Activated CD4-positive, alpha-beta memory T cell treated with anti-CD3 and anti-CD28 coated beads for 36 hours (primary cell): ENCODE measurements at places on chromosomes 7 and 10. TPM values are rescaled to one million over a fixed set of nuclear protein-coding genes. Genes with fewer than 3 reads are reported as not detected.

DNA sequence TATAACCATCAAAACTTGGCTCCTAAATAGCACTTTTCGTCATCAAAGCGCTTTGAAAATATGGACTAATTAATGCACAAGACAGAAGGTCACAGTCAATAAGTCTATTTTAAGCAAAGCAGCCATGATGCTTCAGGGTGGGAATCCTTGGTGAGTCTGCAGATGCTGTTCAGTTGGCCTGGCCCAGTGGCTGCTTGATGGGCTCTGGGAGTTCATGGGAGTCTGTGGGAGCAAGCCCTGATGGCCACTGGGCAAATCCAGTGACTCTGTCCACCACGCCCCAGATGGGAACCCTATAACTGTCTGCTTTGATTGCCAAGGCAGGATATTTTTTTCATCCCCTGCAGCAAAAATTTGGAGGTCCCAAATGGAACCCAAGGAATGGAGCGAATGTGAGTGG lies 95.7 kb upstream of the CTBP2 start:
- H3K36me3 ChIP-seq: no peaks in the 10 kb centered on the region
- H3K27ac ChIP-seq: no peak overlapping the region
- DNase-seq: no peak
- peaks cover 2% of the 10 kb centered on the region for H3K27me3 ChIP-seq

- no peak overlapping the region for H3K27ac ChIP-seq
- H3K4me1 ChIP-seq: no peaks in the 10 kb centered on the region
- no peak for DNase-seq
- no peak overlapping the region for H3K4me3 ChIP-seq
- H3K27me3 ChIP-seq: no peaks in the 10 kb centered on the region
Observed at GRCh38 chr7:79622781-79623180, 169.3 kb upstream of the MAGI2 start.

DNA sequence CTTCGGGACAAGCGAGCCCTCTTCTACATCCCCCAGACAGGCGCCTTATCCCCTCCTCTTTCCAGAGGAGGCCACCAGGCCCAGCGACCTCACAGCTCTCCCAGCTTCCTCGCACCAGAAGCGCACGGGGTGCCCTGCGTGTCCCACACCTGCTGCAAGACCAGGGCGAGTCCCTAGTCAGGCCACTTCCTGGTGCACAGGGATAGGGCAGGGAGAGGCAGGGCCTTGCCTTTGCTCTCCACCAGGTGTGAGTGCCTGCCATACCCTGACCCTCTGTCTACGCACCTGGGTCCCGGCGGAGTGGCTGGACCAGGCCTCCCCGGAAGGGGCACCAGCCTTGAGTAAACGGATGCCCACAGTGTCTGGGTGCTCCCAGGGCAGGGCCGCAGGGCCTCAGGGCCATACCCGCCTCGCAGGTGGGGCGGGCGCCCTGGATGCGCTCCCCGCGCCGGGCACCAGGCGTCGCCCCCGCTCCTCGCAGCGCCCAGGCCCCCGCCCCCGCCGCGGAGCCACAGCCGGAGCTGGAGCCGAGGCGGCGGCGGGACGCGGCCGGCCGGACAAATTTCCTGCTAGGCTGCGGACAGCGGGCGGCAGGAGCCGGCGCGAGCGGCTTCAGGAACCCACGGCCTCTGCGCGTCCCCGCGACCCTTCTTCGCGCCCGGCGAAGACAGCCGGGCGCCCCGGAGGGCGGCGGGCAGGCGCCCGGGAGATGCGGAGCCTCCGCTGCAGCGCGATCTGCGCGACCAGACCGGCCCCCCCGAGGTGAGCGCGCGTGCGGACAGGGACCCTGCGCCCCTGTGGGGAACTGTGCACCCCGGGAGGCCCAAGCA lies at the start of gene PTPRE:
TSS of gene PTPRE (plus strand) at position 556 of the 830 bp plus-strand sequence. CDS start 133,779 bp downstream, outside the sequence.
- H3K36me3 ChIP-seq: no peaks in the 10 kb centered on the region
- H3K27ac ChIP-seq: no peak within 1 kb of the TSS
- H3K4me1 ChIP-seq: no peaks in the 10 kb centered on the region
- peak; percentile 78 for DNase-seq
- H3K4me3 ChIP-seq: peak within 1 kb of the TSS; percentile 25
- H3K27me3 ChIP-seq: peaks cover 27% of the 10 kb centered on the region

DNA sequence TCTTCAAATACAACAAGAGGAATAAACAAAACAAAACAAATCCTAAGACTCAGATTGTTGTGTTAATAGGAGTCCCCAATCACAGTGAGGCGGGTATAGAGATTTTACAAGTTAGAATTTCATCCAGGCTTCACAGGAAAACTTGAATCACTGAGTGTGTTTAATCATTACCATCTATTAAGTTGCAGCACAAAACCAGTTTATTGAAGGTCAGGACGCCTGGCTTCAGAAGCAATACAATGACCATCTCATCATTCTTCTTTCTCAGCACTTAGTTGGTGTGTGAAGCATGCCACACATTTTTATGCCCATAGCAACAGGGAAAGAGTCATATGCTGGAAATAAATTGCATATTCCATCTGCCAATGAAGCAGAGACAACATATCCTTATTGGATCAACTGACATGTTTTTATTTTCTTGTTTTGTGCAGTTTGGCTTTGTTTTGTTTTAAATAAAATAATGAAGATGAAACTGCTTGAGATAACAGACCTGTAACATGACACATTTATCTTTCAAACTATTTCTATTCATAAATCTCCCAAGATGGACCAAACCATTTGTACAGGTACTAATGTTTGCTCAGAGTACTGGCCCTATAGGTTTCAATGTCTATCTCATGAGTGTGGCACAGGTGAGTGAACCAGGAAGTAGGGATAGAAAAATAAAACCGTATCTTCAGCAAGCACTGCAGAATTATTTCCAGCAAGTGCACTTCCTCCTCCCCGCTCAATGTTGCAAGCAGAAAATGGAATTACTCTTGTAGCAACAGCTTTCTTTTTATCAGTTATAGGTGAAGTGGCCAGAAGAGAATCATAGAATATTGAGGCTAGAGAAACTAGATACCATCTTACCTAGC lies 40.4 kb downstream of the TAC1 start:
- no peak overlapping the region for H3K27ac ChIP-seq
- no peak for DNase-seq
- H3K27me3 ChIP-seq: peaks cover 4% of the 10 kb centered on the region
- H3K4me1 ChIP-seq: no peaks in the 10 kb centered on the region
- no peaks in the 10 kb centered on the region for H3K36me3 ChIP-seq

GRCh38 chr7:69739931-69740431 lies 141.7 kb downstream of the AUTS2 start:
- H3K4me1 ChIP-seq: peaks cover 10% of the 10 kb centered on the region
- H3K27ac ChIP-seq: no peak overlapping the region
- H3K36me3 ChIP-seq: no peaks in the 10 kb centered on the region
- H3K4me3 ChIP-seq: no peak overlapping the region
- DNase-seq: no peak

GRCh38 chr10:12243864-12244620 lies 48.1 kb downstream of the CDC123 start:
- H3K27ac ChIP-seq: peak overlapping the region; percentile 43
- DNase-seq: no peak
- H3K36me3 ChIP-seq: peaks cover 40% of the 10 kb centered on the region
- peaks cover 31% of the 10 kb centered on the region for H3K4me1 ChIP-seq
- H3K4me3 ChIP-seq: no peak overlapping the region
- no peaks in the 10 kb centered on the region for H3K27me3 ChIP-seq

- H3K4me1 ChIP-seq: peaks cover 16% of the 10 kb centered on the region
- peak within 1 kb of the TSS; percentile 73 for H3K4me3 ChIP-seq
- no peaks in the 10 kb centered on the region for H3K36me3 ChIP-seq
- peaks cover 73% of the 10 kb centered on the region for H3K27me3 ChIP-seq
- H3K27ac ChIP-seq: no peak within 1 kb of the TSS
Observed at GRCh38 chr10:11017570-11018431, at the start of gene CELF2. CELF2 (plus strand) TSS chr10:11017872; CDS start chr10:11018090, 218 bp downstream.

DNA sequence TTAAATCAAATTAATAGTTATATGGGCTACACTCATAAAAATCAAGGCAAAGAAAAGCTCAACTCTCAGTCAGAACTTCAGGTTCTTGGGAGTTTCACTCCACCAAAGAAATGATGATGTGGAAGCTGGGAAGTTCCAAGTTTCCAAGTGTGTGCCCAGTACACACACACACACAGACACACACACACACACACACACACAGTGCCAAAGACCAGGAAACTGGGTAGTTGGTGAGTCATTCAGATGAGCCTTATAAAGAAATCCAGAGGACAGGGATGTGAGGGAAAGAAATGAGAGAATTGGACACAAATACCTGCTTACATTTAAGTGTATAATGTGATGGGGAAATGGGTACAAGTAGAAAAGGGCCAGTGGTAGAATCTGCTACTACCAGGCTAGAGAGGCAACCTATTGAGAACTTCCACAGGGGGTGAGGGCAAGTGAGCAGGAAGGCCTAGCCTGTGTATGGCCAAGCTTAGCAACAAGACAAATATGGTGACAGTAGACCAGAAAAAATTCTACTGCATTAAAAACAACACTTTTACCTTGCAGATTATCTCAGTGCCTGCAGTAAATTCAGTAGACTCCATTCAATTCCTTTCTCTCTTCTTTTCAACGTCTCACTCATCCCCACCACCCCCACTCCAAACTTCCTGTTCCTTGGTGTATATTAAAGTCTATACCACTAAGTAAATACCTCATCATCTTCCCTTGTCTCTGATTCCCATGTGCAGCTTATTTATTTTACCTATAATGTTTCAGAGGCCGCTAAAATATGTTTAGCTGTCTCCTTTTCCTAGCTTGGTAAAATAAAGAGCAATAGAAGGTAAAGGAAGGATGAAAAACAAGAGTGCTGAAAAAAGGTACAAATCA lies 95.0 kb downstream of the CABCOCO1 start:
- no peak overlapping the region for H3K27ac ChIP-seq
- H3K27me3 ChIP-seq: no peaks in the 10 kb centered on the region
- H3K36me3 ChIP-seq: no peaks in the 10 kb centered on the region
- H3K4me3 ChIP-seq: no peak overlapping the region
- peaks cover 9% of the 10 kb centered on the region for H3K4me1 ChIP-seq
- no peak for DNase-seq

GRCh38 chr10:50346942-50347341 lies 95.6 kb upstream of the ASAH2 start:
- H3K4me3 ChIP-seq: no peak overlapping the region
- DNase-seq: no peak
- H3K36me3 ChIP-seq: peaks cover 38% of the 10 kb centered on the region
- H3K27ac ChIP-seq: no peak overlapping the region

- H3K4me1 ChIP-seq: peaks cover 28% of the 10 kb centered on the region
- no peaks in the 10 kb centered on the region for H3K36me3 ChIP-seq
Observed at GRCh38 chr10:24449321-24449740, 240.4 kb downstream of the KIAA1217 start.

GRCh38 chr7:66013938-66014337 lies 31.9 kb upstream of the GUSB start:
- peaks cover 7% of the 10 kb centered on the region for H3K27me3 ChIP-seq
- no peak for DNase-seq
- H3K4me1 ChIP-seq: no peaks in the 10 kb centered on the region
- no peaks in the 10 kb centered on the region for H3K36me3 ChIP-seq
- H3K27ac ChIP-seq: no peak overlapping the region
- H3K4me3 ChIP-seq: no peak overlapping the region

GRCh38 chr10:28293236-28294168 lies 9.4 kb downstream of the MPP7 start:
- no peaks in the 10 kb centered on the region for H3K27me3 ChIP-seq

GRCh38 chr10:124349996-124350280 lies 68.8 kb downstream of the OAT start:
- no peaks in the 10 kb centered on the region for H3K27me3 ChIP-seq
- no peak overlapping the region for H3K27ac ChIP-seq
- H3K36me3 ChIP-seq: no peaks in the 10 kb centered on the region
- H3K4me1 ChIP-seq: peaks cover 7% of the 10 kb centered on the region
- no peak for DNase-seq

- peak overlapping the region; percentile 76 for H3K4me3 ChIP-seq
- no peaks in the 10 kb centered on the region for H3K27me3 ChIP-seq
- H3K36me3 ChIP-seq: peaks cover 6% of the 10 kb centered on the region
- peak overlapping the region; percentile 91 for H3K27ac ChIP-seq
- H3K4me1 ChIP-seq: peaks cover 51% of the 10 kb centered on the region
Observed at GRCh38 chr10:79241990-79242619, 105.2 kb upstream of the PPIF start.

DNA sequence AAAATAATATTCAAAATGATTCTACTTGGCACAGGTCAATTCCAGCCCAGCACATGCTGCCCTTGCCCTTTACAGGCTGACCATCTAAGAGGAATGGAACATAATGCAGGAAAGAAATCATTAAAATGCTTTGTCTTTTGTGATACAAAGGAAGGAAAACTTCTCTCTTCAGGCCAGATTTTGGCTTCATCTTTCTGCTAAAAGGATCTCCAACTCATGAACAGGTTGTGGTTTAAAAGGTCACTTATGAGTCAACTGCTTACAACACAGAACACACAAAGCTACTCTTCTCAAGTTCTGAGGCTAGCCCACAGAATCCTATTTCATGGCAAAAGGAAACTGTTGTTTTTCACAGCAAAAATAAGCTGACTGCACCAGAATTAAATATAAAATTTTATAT lies 197.1 kb downstream of the DOCK4 start:
- no peaks in the 10 kb centered on the region for H3K36me3 ChIP-seq
- H3K4me3 ChIP-seq: no peak overlapping the region
- no peak overlapping the region for H3K27ac ChIP-seq
- H3K27me3 ChIP-seq: no peaks in the 10 kb centered on the region

GRCh38 chr10:94292434-94293090 lies 70.2 kb downstream of the NOC3L start:
- H3K27ac ChIP-seq: no peak overlapping the region
- DNase-seq: no peak
- H3K27me3 ChIP-seq: peaks cover 33% of the 10 kb centered on the region
- H3K4me3 ChIP-seq: no peak overlapping the region
- no peaks in the 10 kb centered on the region for H3K36me3 ChIP-seq
- H3K4me1 ChIP-seq: no peaks in the 10 kb centered on the region

GRCh38 chr10:132850246-132850645 lies 64.3 kb upstream of the NKX6-2 start:
- peaks cover 5% of the 10 kb centered on the region for H3K27me3 ChIP-seq
- H3K4me1 ChIP-seq: peaks cover 7% of the 10 kb centered on the region
- no peak overlapping the region for H3K27ac ChIP-seq
- DNase-seq: no peak
- H3K36me3 ChIP-seq: no peaks in the 10 kb centered on the region

- H3K4me3 ChIP-seq: no peak overlapping the region
- H3K27ac ChIP-seq: no peak overlapping the region
- DNase-seq: no peak
- peaks cover 35% of the 10 kb centered on the region for H3K4me1 ChIP-seq
Observed at GRCh38 chr7:156954941-156955340, 5.4 kb downstream of the NOM1 start.

GRCh38 chr7:127782654-127783559 lies 130.9 kb downstream of the SND1 start:
- no peak overlapping the region for H3K27ac ChIP-seq
- H3K4me1 ChIP-seq: peaks cover 34% of the 10 kb centered on the region
- no peaks in the 10 kb centered on the region for H3K27me3 ChIP-seq
- peaks cover 17% of the 10 kb centered on the region for H3K36me3 ChIP-seq
- no peak overlapping the region for H3K4me3 ChIP-seq
- DNase-seq: no peak

- H3K27ac ChIP-seq: no peak overlapping the region
- no peaks in the 10 kb centered on the region for H3K36me3 ChIP-seq
- H3K27me3 ChIP-seq: peaks cover 11% of the 10 kb centered on the region
- H3K4me1 ChIP-seq: no peaks in the 10 kb centered on the region
- no peak overlapping the region for H3K4me3 ChIP-seq
- no peak for DNase-seq
Observed at GRCh38 chr7:8228766-8229674, 32.9 kb downstream of the ICA1 start.

The PRPS1L1 gene
- not detected for total RNA-seq

The FLNC gene
- not detected for total RNA-seq

The PLPP4 gene
- not detected for total RNA-seq

The FZD1 gene
- total RNA-seq: 0.05 TPM

The TMEM176A gene
- total RNA-seq: not detected

The FAM24B gene
- 7.2 TPM for total RNA-seq

The ETV1 gene
- total RNA-seq: 0.31 TPM

The CARD11 gene
- 108 TPM for total RNA-seq

The HOXA10 gene
- total RNA-seq: not detected

The LOXL4 gene
- not detected for total RNA-seq
